ENCODE measurements at places on chromosomes 3 and 15.

DNA sequence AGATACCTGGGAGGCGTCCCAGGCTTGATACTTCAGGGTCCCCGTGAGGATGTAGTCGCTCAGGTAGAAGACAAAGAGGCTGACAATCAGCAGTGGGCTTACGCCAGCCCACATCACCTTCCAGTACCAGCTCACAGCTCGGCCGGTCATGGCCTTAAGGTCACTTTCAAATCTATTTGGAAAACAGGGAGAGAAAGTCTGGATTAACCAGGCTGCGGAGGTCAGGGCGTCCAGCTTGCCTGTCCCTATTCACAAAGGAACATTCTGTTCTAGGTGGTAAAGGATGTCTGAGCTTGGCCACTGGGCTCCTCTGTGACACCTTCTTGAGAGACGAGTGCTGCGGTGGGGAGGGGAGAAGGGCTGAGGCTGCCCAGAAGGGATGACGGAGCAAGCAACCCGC is 36.5 kb downstream of the SLC6A20 start:
- DNase-seq = no peak

GRCh38 chr15:86571873-86572272 is 492.2 kb downstream of the AGBL1 start:
- DNase-seq = no peak

DNA sequence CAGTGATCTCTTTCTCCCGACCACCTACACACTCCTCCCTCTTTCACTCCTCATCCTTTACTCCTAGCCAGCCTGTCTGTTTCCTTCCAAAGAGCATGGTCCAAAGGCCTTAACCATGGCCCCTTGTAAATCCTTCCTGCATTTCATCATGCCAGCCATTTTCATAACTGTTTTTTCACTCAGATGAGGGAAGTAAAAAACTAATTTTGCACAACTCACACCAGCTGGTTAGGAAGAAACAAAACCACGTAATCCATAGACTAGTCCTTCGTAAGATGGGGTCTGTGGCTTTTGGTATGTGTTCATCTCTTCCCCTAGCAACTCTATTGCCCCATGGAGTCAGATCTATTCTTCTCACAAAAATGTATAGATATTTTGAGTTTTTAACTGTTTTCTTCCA is 187.8 kb downstream of the SHOX2 start:
- DNase-seq = no peak

DNA sequence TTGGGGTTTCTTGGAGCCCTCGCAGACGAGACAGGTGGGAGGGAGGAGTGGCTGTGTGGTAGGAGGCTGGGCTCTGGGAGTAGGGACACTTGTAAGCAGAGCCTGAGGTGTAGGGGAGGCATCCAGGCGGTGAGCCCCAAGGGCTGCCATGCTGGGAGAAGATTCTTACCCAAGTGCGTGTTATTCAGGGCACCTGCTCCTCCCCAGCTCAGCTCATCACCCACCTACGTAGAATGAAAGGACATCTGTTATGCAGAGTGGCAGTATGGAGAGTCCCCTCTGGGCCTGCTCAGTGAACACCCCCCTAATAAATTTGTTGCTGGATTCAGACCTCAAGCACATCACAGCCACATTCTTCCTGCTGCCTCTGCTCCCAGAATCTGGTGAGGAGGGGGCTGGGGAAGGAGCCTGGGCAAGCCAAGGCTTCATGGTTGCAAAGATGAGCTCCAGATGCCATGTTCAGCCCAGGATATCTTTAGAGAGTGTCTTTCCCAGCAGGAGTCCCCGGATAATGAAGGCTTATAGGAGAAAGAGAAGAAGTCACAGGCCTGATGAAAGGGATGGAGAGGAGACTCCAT is 261.8 kb downstream of the EPHB1 start:
- no peak for DNase-seq

GRCh38 chr3:111618945-111619344 is 23.8 kb upstream of the ZBED2 start:
- DNase-seq = no peak

- DNase-seq = no peak
These were observed 9.6 kb downstream of the LRRK1 start for GRCh38 chr15:100928632-100929280.

- no peak for DNase-seq
These were observed 52.3 kb downstream of the CCNL1 start for GRCh38 chr3:157107644-157108133.

DNA sequence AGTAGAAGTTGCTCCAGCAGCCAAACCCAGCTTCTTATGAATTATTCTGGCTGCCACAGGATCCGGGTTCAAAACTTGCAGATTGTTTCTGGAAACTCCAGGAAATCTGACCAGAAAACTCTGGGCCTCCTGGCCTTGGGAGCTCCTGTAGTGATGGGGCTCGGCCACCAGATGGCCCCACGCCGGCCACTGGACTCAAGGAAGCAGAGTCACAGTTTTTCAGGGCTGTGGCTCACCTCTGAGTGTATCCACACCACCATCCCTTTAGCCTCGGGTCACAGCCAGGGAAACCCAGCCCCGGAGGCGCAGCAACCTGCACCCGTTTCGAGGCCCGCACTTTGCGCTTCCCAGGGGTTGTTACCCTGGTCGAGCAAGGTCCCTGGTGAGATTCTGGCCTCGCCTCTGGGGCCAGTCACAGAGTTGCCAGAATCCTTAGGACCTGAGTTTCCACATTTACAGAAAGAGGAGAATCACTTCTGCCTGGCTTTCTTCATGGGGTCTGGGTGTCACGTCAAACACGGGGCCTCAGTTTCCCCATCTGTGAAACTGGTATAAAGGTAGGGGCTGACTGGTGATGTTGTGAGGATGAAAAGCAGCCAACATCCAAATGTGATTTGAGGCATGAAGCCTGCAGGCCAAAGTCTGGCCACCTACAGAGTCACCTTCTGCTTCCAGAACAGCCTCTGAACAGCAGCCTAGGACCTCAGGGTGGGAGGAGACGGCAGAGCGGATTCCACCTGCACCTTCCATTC is 53.5 kb upstream of the LCTL start:
- no peak for DNase-seq

DNA sequence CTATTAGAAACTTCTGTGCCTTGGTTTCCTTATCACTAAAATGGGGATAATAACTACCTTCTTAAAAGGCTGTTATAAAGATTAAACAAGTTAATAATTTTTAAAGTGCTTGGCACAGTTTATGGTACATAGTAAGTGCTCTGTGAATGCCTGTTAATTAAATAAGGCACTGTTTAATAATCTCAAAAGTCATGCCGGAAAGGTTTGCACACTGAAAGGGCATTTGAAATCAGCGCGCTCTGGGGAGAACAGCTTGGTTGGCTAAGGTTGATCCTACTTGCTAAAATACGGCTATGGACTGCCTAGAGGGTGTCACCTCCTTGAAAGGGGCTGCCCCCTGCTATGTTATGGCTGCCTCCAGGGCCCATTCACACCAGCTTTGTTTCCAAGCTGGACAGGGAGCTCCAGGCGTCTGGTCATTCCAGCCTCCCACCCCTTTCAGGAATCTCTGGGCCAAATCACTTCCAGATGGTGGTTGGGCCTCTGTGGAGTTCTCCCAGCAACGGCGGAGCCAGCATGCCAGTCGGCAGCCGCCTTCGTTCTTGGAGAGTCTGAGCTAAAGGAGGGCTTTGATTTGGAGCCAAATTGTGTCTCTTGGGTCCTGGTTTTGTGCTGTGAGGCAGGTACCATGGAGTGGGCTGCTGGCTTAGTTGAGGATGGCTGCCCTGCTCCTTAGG is 5.9 kb downstream of the FLNB start:
- DNase-seq = no peak

GRCh38 chr3:129665024-129665768 is 58.7 kb upstream of the PLXND1 start:
- no peak for DNase-seq

DNA sequence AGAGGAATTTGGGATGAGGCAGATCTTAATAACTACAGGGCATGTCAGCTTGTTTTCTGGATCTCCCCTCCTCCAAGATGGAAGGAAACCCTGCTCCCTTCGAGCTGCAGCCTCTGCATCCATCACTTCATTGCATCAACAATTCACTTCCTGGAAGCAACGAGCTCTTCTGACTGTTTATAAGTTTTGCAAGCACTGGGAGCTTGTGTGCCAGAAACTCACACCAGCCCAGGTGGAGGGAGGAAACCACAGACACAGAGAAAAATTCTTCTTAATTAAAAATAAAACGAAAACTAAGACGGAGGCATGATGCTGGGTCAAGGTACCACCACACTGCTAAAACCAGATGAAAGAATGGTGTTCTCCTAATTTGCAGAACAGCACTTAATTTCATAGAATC is 10.6 kb downstream of the LRIG1 start:
- no peak for DNase-seq

DNA sequence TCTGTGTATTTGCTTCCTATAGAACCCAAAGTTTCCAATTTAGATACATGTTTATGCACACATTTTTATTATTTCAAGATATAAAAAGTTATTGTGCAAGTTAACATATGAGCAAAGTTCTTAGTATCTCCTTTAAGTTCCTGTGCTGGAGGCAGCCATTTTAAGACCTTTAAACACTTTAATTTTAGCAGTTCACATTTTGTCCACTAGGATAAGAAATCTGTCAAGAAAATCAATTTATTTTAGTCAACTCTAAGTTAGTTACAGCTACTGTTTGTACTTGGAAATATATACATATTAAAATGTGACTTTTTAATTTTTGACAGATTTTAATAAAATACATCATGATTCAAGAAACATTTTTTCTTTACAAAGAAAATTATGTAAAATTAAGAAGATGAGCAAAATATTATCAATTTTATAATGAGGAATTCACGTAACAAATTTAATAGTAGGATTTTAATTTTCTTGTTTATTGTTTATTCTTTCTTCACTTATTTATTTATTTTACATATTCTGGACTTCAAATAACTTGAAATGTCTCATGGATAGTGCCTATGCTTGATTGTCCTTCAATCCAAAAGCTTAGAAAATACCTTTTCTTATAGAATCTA is 402.6 kb upstream of the GBE1 start:
- no peak for DNase-seq

GRCh38 chr3:192481638-192482037 is 245.7 kb downstream of the FGF12 start:
- DNase-seq = no peak

All from NCI-H2107 (cell line).